ENCODE measurements at places on chromosomes 3 and 15. TPM values are rescaled to one million over a fixed set of nuclear protein-coding genes. Genes with fewer than 3 reads are reported as not detected.

SEMA3G gene
- total RNA-seq = 39.2 TPM

DNA sequence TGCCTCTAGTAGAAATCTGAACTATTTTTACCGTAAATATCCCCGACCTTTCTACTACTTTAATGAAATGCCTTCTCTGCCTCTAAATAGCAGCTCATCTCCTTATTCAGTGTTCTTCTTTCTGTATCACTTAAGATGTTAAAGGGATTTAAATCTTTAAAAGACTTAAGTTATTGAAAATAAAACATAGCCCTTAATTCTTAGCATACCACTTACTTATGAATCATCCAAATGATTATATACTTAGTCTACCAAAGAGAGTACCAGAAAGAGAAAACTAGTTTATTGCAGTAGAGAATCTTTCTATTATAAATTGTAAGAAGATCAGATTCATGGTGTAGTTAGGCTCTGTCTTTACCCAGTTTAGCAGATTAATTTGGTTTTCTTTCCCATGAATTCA lies 802.0 kb downstream of the TBL1XR1 start:
- no peaks in the 10 kb centered on the region for H3K27me3 ChIP-seq
- no peak overlapping the region for H3K4me3 ChIP-seq
- H3K27ac ChIP-seq = no peak overlapping the region
- H3K4me1 ChIP-seq = no peaks in the 10 kb centered on the region
- H3K36me3 ChIP-seq = no peaks in the 10 kb centered on the region

GRCh38 chr3:38604246-38604645 lies 45.2 kb downstream of the SCN5A start:
- H3K36me3 ChIP-seq = no peaks in the 10 kb centered on the region
- H3K27ac ChIP-seq = no peak overlapping the region
- no peak overlapping the region for H3K4me3 ChIP-seq
- no peaks in the 10 kb centered on the region for H3K27me3 ChIP-seq

DNA sequence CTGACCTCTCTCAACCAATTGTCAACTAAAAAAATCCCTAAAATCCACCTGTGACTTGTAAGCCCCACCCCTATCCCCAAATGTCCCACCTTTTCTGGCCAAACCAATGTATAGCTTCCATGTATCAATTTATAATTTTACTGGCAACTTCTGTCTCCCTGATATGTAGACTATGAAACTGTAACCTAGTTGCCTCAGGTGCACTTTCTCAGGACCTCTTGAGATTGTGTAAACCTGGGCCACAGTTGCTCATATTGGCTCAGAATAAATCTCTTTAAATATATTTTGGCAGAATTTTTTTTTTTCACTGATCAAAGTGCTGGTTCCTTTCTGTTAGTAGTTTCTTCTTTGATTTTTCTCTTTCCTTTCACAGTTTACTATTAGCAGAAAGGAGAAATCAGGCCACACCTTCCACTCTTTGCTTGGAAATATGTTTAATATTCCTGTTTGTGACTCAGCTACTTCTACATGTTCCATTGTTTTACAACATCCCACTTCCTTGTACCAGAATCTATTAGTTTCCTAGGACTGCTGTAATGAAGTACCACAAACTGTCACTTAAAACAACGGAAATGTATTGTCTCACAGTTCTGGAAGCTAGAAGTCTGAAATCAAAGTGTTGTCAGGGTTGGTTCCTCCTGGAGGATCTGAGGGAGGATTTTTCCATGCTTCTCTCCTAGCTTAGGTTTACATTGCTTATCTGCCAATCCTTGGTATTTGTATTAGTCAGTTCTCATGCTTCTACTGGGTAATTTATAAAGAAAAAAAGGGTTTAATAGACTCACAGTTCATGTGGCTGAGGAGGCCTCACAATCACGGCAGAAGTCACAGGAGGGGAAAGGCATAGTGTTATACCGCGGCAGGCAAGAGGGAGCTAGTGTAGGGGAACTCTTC lies 801.2 kb upstream of the ARPP21 start:
- no peaks in the 10 kb centered on the region for H3K27me3 ChIP-seq
- H3K27ac ChIP-seq = no peak overlapping the region
- no peaks in the 10 kb centered on the region for H3K4me1 ChIP-seq
- H3K4me3 ChIP-seq = no peak overlapping the region

GRCh38 chr3:115254492-115255196 lies 107.6 kb upstream of the ZBTB20 start:
- H3K27me3 ChIP-seq = no peaks in the 10 kb centered on the region
- H3K4me3 ChIP-seq = no peak overlapping the region
- no peak overlapping the region for H3K27ac ChIP-seq
- H3K36me3 ChIP-seq = no peaks in the 10 kb centered on the region
- DNase-seq = no peak
- H3K4me1 ChIP-seq = no peaks in the 10 kb centered on the region

DNA sequence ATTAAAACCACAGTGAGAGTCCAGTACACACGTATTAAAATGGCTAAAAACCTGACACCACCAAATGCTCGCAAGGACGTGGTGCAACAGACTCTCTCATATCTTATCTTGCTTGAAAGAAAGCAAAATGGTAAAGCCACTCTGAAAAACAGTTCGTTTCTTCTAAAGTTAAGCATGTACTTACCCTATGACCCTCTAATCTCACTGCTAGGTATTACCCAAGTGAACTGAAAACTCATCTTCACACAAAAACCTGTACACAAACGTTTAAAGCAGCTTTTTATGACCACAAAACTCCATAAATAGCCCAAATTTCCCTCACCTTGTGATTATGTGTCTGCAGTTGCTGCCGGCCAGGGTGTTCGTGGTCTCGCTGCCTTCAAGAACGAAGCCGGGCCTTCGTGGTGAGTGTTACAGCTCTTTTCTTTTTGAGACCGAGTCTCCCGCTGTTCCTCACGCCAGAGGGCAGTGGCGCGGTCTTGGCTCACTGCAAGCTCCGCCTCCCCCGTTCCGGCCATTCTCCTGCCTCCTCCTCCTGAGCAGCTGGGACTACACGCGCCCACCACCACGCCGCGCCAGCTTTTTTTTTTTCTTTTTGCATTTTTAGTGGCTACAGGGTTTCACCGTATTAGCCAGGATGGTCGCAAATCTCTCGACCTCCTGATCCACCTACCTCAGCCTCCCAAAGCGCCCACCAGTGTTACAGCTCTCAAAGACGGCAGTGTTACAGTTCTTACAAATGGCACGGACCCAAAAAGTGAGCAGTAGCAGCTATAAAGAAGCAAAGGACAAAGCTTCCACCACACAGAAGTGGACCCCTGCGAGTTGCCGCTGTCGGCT lies 165.4 kb downstream of the TJP1 start:
- no peaks in the 10 kb centered on the region for H3K36me3 ChIP-seq
- no peaks in the 10 kb centered on the region for H3K4me1 ChIP-seq
- no peaks in the 10 kb centered on the region for H3K27me3 ChIP-seq

- H3K36me3 ChIP-seq = no peaks in the 10 kb centered on the region
- DNase-seq = no peak
- no peaks in the 10 kb centered on the region for H3K27me3 ChIP-seq
- no peak overlapping the region for H3K4me3 ChIP-seq
- H3K4me1 ChIP-seq = no peaks in the 10 kb centered on the region
- no peak overlapping the region for H3K27ac ChIP-seq
Measured at GRCh38 chr3:182220471-182220870, 508.7 kb downstream of the SOX2 start.

- no peak for DNase-seq
- no peak overlapping the region for H3K4me3 ChIP-seq
- no peaks in the 10 kb centered on the region for H3K36me3 ChIP-seq
- H3K27ac ChIP-seq = no peak overlapping the region
- H3K4me1 ChIP-seq = no peaks in the 10 kb centered on the region
Measured at GRCh38 chr3:148205977-148206376, 491.7 kb upstream of the AGTR1 start.

GRCh38 chr3:157362348-157362747 lies 74.3 kb upstream of the PTX3 start:
- no peaks in the 10 kb centered on the region for H3K4me1 ChIP-seq
- DNase-seq = no peak
- H3K27me3 ChIP-seq = no peaks in the 10 kb centered on the region
- H3K36me3 ChIP-seq = no peaks in the 10 kb centered on the region
- no peak overlapping the region for H3K4me3 ChIP-seq

GRCh38 chr15:98580572-98580971 lies 67.8 kb upstream of the IGF1R start:
- no peak overlapping the region for H3K4me3 ChIP-seq
- H3K36me3 ChIP-seq = no peaks in the 10 kb centered on the region
- peaks cover 7% of the 10 kb centered on the region for H3K4me1 ChIP-seq

Measured in esophagus muscularis mucosa (tissue), 4 donors.